Stimulated activated CD8-positive, alpha-beta memory T cell treated with anti-CD3 and anti-CD28 coated beads, Interleukin-4, amount 100 ng/mL, for 4 hours (primary cell): ENCODE measurements at places on chromosomes 5 and 9.

- no peak for DNase-seq
Measured at GRCh38 chr5:6498968-6499367, 50.3 kb downstream of the UBE2QL1 start.

DNA sequence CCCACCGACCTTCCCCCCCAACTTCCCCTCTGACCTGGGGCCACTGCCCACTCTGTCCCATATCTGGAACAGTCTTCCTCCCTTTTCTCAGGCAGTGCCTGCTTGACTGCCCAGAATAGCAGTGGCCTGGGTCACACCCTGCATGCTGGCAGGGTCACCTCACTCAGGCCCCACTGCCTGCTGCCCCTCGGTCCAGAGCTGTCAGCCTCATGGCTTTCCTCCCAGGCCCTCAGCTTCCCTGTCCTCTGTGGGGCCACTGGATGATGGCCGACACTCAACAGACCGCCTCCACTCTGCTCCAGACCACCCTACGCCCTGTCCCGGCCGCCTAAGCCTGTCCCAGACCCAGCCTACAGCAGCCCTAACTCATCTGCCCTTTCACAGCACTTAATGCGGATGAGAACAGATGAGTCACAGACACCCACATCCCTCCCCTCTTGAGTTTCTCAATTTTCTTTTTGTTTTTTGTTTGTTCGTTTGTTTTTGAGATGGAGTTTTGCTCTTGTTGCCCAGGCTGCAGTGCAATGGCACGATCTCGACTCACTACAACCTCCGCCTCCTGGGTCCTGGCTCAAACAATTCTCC lies 5.9 kb downstream of the PNPLA7 start:
- DNase-seq, result no peak

DNA sequence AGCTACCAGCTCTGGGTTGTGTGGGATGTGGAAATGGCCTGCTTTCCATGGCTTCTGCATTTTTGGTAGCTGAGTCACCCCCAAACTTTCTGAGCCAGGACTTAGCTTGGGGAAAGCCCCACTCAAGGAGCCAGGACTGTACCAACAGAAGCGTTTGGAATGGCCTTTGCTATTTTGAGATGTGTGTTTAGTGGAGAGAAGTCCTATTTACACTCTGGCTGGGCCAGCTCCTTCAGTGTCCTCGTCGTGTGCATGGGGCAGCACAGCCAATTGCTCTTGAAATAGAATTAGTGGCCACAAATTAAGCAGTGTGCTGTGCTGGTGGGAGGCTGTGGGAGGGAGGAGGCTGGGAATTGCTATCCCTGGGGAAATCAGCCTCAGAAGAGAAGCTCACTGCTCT lies 51.6 kb downstream of the ENTREP1 start:
- DNase-seq, result no peak

DNA sequence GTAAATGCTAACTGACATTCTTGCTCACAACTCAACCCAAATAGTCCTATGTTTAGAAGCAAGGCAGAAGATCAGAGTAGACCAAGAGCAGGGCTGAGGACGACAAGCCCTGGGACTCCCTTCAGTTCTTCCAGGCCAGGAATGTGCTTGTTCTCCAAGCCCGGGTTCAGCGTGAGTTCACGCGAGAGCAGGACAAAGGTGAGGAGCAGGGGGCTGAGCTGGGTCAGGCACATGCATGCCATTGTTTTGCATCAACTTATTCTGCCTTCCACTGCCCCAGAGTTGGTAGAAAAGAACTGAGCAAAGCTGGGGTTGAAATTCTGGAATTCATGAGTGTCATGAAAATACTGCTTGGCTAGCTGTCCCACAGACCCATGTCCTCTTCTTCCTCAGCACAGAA lies 206.5 kb downstream of the PAX5 start:
- no peak for DNase-seq

- DNase-seq, result no peak
Measured at GRCh38 chr5:103218164-103218563, 40.4 kb upstream of the MACIR start.

- DNase-seq, result no peak
Measured at GRCh38 chr5:122099060-122099790, 21.2 kb upstream of the LOX start.

DNA sequence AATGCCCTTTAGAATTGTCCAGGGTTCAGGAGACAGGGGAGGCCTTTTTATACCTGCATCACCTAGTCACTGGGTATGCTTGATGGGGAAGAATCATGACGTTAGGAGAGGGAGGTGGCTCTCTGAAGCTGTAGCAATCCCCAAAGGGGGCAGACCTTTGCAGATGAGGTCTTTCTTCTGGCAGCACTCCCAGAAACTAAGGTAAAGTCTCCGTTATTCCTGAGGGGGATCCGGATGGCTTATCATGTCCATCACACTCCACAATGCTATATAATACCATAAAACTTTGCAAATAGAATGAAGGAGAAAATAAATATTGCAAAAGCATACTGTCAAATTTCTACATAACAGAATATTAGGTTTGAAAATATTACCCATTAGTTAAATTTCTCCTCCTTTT lies 21.5 kb upstream of the CAST start:
- no peak for DNase-seq

DNA sequence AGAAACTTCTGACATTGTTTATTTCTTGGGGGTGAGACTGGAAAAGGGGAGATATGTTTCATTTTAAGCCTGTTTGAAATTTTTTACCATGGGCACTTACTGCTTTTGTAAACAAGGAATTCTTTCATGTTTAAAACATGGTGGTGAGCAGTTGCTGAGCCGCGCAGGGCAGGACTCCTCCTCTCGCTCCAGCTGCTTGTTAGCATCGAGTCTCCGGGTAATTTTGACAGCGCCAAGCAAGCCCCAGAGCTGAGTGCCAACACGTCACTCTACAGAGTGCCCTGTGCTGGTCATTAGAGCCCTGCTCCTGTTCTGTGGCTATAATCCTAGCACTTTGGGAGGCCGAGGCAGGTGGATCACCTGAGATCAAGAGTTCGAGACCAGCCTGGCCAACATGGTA lies 116.5 kb upstream of the MSX2 start:
- no peak for DNase-seq

DNA sequence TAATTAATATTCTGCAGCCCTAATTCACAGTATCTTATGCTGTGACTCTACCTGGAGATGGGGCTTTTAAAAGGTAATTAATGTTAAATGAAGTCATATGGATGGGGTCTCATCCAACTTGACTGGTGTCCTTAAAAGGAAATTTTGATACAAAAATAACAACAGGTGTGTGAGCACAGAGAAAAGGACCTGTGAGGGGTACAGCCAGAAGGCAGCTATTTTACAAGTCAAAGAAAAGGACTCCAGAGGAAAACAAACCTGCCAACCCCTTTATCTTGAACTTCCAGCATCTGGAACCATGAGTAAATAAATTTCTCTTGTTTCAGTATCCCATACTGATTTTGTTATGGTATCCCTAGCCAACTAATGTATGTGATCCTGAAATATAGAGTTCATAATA lies 250.3 kb downstream of the TMEM232 start:
- DNase-seq, result no peak

DNA sequence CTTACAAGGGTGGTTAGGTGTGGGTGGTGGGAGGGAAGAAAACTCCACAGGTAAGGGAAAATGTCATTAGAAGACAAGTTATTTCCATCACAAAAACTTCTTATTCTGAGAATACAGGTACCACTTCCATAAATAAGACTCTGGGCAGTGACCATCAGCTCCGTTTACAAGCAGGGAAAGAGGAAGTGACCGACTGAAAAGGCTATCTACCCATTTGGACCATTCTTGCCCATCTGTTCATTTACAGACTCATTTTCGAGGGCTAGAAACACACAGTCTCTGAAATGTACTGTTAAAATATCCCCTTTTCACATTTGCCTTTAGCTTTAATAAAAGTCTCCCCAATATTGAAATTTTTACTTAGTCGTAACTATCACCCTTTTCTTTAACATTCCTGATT lies 79.5 kb downstream of the TTC39B start:
- no peak for DNase-seq

DNA sequence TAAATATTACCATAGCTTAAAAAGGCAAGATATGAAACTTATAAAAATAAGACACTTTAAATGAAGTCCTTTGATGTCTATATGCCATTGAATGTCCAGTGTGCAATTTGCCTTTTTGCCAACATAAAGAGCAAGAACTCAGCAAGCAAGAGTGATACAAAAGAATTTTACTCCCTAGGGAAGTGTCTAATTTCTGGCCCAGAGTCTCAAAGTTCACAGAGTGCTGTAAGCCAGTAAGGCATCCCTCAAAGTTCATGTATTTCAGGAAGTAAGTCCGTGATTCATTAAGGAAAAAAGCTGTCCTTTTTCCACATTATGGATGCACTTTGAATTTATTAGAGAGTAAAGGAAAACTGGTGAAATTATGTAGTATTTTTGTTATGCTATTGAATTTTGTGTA lies 185.2 kb downstream of the CCDC171 start:
- no peak for DNase-seq

- no peak for DNase-seq
Measured at GRCh38 chr9:114334490-114334889, 4.8 kb downstream of the ORM2 start.

- DNase-seq, result no peak
Measured at GRCh38 chr5:171055875-171056454, 194.1 kb downstream of the RANBP17 start.

DNA sequence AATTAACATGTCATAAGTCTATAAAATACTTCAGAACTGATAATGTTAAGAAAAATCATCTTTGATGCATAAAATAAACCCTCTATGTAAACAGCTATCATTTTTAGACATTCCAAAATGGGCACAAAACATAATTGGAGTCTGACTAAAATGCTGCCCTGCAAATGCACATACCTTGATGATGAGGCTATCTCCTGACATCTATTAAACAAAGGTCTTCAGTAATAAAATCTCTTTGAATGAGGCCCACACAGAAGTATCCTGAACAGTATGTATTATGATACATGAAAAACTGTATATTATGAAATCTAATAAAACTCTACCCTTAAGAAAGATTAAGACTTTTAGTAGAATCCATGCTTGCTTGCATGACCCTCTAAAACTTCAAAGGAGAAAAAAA lies 66.1 kb downstream of the FBXL17 start:
- no peak for DNase-seq

DNA sequence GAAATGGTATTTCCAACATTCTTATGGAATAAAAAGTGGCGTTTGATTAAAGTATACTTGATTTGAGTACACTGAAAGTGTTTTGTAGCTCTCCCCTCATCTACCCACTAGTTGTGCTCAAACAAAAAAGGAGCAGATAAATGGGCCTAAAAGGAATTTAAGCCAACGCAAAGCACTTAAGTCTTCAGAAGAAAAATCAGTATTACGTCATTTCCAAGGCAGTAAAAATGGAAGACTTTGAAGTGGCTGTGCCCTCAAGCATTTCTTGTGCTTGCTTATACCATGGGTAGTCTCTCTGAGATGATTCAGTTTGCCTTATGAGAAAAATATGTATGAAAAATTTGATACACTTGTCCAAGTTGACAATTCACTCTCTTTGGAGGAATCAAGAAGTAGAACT lies 279.9 kb upstream of the CD180 start:
- DNase-seq, result no peak

- peak; percentile 49 for DNase-seq
Measured at GRCh38 chr9:114738581-114739316, 56.8 kb upstream of the TEX48 start.

DNA sequence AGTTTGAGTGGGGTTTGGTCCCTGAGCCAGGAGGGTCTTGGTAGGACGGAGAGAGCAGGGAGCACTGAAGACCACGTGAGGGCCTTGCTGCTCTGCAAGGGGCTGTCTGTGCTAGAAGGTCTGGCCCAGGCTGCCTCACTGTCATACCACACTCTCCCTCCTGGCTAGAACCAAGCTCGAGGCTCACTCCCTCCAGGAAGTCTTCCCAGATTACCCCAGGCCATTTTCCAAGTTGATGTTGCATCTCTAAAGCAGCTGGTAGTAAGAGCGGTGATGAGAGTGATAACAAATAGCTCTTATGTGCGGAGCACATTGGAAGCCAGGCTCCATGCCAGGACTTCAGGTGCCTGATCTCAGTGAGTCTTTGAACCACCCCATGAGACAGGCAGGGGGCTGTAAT lies 6.6 kb downstream of the MYMK start:
- no peak for DNase-seq

- DNase-seq, result no peak
Measured at GRCh38 chr9:4375424-4376200, 75.7 kb upstream of the GLIS3 start.

GRCh38 chr5:103743421-103743820 lies 180.8 kb upstream of the NUDT12 start:
- no peak for DNase-seq

DNA sequence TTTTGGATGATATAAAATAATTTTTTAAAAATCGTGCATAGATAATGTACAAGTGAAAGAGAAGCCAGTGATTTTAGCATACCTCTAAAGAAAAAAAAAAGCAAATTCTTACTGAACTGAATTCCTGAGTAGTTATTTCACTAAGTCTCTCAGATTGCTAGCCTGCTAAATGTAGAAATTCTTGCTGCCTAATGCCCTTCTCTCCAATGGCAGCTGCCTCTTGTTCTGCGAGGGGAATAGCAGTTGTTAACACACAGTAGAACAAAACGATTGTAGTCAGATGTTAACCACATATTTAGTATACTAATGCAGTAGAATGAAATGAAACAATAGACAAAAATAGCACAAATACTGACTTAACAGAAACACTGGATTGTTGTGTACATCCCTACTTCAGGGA lies 26.8 kb downstream of the SMAD5 start:
- DNase-seq, result no peak

DNA sequence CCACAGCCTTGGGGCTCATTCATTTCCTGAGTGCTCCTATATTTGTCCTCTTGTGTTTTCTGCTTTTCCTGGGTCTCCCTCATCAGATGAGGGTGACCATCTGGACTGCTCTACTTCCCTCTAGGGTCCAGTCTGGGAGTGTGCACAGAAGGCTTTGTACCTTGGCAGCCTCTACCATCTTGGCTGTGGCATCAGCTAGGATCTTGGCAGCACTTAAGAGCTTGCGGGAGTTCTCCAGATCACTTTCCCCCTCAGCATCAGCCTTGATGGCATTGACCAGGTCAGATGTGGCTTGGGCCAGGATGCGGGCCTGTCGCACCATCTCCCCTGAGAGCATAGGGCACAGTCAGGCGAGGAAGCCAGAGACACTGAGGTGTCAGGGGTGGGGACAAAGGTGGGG lies 15.8 kb downstream of the TLN1 start:
- no peak for DNase-seq
